ENCODE measurements at places on chromosomes 13 and 19.
A peak's percentile ranks its signal among the peaks of the same experiment; 100 is the strongest.

- no peak for DNase-seq
Observed at GRCh38 chr13:95296326-95296925, 4.8 kb downstream of the ABCC4 start.

DNA sequence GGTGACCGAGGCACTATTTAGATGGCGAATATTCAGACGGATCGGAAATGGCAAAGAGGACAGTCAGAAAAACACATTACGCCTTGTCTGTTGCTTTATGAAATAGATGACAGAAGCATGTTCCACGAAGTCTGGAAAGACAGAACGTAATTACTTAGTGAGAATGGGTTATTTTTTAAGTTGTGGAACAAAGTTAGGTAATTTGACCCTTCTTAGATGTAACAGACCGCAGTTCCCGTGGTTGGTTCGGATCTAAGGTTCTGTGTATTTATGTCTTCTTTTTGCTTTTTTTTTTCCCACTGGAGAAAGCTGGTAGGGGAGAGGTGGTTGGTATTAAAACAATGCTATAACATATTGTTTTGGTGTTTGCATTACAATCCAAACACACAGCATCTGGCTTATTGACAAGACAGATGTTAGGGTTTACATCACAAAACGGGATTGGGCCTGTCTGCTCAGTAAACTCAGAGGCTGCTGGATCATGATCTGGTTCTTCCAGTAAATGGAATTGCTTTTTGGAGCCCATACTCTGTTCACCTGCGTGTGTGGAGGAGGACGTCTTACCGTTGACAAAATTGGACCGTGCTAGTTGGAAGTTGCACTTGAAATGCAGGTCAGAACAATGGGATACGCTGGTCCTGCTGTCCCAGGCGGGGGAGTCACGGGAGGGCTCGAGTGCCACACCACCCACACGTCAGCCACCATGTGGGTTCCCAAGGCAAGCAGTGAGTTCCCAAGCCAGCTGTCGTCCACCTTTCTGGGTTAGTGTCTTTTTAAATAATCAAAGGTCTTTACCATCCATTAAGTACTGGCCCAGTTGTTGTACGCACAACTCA is 13.8 kb downstream of the ATP11A start:
- no peak for DNase-seq

DNA sequence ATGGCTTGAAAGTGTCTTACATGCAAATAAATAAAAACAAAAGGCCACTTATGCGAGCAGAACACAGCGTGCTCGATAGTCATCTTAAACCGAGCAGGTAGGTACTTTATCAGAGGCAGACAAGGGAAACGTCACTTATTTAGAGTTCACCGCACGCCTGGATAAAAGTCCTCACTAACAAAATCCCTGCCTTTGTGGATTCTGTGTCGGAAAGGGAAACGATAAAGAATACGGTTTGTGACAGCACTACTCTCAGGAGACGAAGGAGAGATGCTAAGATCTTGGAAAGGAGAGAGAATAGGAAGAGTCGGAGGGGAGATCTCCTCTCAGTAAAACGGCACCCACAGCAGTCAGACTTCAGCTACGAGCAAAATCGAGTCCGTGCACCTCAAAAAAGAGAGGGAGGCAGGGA is 581 bp downstream of the RCBTB1 start:
- DNase-seq, result no peak

- DNase-seq, result no peak
Observed at GRCh38 chr13:112722433-112723263, 32.8 kb downstream of the ATP11A start.

GRCh38 chr13:114067381-114067885 is 65.0 kb downstream of the RASA3 start:
- DNase-seq, result no peak

DNA sequence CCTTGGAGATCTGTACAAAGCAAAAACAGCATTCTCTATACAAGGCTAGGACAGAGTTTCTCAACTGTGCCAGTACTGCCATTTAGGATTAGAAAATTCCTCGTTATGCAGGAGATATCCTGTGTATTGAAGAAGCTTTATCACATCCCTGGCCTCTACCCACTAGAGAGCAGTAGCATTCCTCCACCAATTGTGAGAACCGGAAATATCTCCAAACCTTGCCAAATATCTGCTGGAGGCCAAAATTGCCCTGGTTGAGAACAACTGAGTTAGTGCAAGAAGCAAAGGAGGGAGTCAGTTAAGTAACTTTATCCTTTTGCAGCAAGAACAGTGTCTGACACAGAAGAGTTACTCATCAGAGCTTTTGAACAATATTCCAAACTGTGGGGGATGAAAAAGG is 16.2 kb upstream of the FREM2 start:
- DNase-seq, result no peak

GRCh38 chr13:92346046-92346445 is 880.6 kb upstream of the GPC6 start:
- no peak for DNase-seq

GRCh38 chr19:21698215-21698614 is 69.2 kb downstream of the ZNF100 start:
- DNase-seq, result no peak

DNA sequence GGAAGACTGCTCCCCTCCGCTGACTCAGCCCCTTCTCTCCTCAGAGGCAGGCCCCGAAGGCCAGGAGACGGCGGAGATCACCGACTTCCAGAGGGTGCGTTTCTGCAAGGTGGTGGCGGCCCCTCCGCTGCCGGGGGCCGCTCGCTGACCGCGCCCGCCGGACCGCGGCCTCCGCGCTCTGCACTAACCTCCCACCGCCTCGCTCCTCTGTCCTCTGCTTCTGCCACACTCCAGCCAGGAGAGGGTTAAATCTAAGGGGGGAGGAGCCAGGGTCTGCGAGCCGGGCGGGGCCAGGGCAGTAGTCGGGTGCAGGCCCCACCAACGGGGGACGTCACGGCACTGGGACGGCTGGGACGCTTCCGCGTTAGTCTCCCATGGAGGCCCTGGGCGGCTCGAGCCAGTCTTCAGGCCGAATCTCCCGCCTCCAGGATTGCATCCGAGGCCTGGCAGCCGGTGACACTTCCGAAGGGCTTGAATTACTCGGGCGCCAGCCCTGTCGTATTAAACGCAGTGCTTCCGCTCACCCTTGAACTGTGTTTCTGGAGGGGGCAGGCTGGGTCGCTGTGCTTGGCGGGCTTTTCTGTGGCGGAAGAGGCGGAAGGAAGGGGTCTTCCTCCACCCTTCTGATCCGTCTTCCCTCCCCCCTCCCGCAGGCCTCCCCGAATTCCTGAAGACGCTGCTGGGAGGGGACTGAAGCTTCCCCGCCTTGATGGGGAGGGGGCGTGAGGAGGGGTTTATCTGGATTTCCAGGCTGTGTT is 1.2 kb upstream of the INAFM1 start:
- peak; percentile 67 for DNase-seq

GRCh38 chr19:19192910-19193423 is 909 bp downstream of the RFXANK start:
- DNase-seq, result no peak

- DNase-seq, result no peak
Observed at GRCh38 chr13:53200075-53200474, 171.5 kb downstream of the OLFM4 start.

- DNase-seq, result no peak
Observed at GRCh38 chr19:5989388-5990074, 11.6 kb upstream of the RANBP3 start.

DNA sequence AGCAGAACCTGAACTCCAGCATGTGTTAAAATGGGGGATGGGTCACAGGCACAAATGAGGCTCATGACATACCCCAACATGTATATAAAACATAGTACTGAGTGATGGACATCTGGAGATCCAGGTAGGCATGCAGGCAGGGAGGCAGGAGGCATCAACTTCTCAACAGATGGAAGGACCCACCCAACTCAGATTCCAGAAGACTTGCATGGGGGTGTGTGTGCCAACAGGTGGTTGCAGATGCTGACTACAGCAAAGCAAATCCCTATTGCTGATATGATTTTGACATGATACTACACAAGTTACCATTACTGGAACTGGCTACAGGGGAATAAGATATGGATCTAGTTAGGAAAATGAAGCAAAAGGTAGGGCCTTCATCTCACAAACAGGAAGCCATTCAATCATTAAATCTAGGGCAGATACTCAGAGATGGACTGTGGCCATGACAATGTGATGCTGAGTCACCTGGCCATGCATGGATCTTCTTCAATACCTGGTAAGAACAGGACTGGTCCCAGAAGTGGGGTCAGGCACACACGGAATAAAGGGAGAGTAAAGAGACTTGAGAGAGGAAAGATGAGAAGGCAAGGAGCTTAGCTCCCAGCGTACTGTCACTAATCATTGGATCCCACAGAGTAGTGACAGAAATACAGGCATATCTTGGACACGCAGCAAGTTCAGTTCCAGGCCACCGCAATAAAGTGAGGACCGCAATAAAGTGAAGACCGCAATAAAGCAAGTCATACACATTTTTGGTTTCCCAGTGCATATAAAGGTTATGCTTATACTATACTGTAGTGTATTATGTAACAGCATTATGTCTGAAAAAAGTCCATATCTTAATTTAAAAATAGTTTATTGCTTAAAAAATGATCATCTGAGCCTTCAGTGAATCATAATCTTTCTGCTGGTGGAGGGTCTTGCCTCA is 91.3 kb downstream of the USP12 start:
- DNase-seq, result no peak

- no peak for DNase-seq
Observed at GRCh38 chr19:33689868-33690267, 68.1 kb downstream of the CHST8 start.

- DNase-seq, result no peak
Observed at GRCh38 chr13:41299316-41300094, 11.6 kb upstream of the NAA16 start.

DNA sequence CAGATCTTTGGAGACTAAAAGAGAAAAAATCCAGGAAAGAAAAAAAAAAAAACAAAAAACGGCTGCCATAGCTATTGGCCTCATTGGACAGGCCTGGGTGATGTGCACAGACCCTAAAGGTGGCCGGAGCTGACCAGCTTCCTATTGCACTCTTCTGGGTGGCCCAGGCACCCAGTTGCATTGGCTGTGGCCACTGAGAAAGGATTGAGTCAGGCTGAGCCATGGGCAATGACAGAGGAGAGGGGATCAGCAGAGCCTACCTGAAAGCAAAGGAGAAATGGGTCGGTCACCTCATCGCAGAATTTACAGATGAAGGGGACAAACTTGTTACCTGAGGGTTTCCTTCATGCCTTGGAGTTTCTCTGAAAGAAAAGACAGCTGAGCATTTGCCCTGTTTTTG is 17.3 kb downstream of the HMGB1 start:
- no peak for DNase-seq

- DNase-seq, result no peak
Observed at GRCh38 chr19:10104665-10105508, 1.3 kb upstream of the PPAN start.

GRCh38 chr13:39811051-39811450 is 155.6 kb downstream of the COG6 start:
- no peak for DNase-seq

- no peak for DNase-seq
Observed at GRCh38 chr13:90154311-90154960, 1193.1 kb upstream of the MIR17HG start.

DNA sequence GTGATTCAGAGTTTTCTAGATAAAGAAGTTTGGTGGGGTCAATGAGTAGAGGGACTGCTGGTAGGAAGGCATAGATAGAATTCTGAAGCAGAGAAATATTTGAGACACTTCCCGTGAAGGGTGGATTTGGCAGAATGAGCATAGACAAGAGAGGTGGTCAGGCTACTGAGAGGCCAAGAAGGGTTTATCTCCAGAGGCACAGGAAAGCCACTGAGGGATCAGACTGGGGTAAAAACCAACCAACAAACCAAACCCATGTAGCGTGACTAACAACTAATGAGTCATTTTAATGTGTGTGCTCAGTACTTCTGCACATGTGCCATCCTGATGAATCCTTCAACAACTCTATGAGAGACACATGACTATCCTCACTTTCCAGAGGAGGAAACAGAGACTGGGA is 60.0 kb upstream of the SERP2 start:
- DNase-seq, result no peak

DNA sequence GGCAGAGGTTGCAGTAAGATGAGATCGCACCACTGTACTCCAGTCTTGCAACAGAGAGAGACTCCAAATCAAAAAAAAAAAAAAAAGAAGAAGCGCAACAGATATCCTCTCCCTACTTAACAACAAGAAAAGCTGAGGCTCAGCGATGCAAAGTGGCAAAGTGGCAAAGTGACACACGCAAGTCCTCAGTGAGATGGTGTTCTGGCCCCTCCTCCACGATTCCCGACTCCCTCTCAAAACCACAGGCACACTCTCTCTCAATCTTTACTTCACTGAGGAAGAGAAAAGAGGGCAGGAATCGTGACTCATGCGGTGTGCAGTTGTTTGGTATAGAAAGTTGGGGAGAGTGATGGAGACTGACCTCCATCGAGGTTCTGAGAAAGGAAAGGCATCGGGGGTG is 12.6 kb downstream of the FFAR2 start:
- no peak for DNase-seq

DNA sequence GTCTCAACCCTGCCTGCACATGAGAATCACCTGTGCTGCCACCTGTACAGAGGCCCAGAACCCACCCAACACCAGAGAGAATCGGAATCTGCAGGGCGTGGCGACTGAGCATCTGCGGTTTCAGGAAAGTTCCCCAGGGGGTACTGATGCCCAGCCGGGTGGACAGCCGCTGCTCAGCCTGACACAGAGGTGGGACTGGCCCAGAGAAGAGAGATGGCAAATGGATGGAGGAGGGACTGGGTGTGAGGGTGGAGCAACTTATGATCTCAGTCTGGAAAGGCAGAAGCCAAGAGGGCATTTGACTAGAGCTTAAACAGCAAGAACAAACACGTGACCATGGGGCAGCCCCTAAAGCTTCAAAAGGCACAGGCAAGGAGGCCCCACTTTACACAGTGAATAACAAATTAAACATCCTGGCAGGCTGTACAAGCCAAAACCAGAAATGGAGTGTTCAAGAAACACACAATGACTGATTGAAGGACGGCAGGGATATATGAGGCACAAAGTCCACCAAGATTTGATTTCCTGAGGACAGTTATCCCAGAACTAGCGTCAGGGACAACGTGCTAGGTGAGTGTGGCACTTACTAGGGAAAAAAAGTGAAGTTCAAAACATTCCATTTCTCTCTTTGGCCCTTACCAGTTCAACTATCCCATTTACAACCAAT is 3.1 kb downstream of the RANBP3 start:
- DNase-seq, result no peak

GRCh38 chr19:42494321-42494720 is 34.0 kb downstream of the CEACAM1 start:
- DNase-seq, result no peak

DNA sequence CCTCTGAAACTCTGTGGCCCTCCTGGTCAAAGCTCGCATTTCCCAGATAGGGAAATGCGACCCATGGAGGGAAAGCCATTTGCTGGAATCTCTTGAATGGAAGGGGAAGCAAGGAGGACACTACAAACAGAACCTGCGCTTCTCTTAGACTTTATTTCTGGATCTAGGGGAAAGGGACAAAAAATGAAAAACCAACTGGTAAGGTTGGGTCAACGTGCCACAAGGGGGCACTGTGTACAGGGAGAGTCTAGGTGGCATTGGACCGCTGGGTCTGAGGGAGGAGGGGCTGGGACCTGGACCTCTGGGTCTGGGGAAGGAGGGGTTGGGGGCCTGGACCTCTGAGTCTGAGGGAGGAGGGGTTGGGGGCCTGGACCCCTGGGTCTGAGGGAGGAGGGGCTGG is 5.0 kb downstream of the KLK4 start:
- DNase-seq, result no peak

GRCh38 chr19:48543121-48543710 is 8.8 kb upstream of the SULT2B1 start:
- DNase-seq, result no peak

- DNase-seq, result no peak
Observed at GRCh38 chr19:42281146-42281826, 12.2 kb downstream of the CIC start.

- DNase-seq, result no peak
Observed at GRCh38 chr19:35592226-35592625, 6.3 kb downstream of the PMIS2 start.
